ENCODE measurements at places on chromosomes 12 and 14.

- no peak for DNase-seq
Measured at GRCh38 chr14:79466938-79467527, 744.3 kb downstream of the DIO2 start.

GRCh38 chr12:101940400-101940950, 63.1 kb downstream of the DRAM1 start:
- DNase-seq: no peak

DNA sequence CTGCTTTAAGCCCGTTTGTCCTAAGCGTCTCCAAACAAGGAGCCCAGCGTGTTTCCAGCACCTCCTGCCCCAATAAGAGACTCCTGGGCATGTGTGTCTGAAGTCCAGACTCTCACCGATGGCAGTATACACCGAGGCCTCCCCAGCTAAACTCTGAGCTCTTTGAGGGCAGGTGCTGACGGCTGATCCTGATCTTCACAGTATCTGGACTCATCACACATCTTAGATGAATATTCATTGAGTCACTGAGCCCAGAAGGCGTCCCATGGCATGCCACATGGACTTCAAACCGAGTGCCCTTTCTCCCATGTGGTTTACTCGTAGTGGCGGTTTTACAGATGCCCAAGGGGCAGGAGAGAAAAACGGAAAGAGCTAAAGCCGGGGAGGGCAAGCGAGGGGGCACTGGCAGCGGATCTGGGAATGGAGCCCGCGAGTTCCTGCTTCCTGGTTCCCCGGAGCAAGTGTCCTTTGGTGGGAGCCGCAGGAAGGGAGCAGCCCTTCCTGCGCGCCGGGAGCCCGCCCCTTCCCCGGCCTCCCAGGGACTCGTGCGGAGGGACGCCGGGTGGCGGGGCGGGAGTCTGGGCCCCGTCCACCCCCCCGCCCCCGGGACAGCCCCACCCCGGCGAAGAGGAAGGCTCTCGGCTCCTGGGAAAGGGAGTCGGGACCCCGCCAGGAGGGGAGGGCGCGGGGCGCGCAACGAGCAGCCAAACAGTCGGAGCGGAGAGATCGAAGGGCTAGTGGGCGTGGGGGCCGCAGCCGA, 585 bp upstream of the TEAD4 start:
- DNase-seq: peak; percentile 47

- DNase-seq: no peak
Measured at GRCh38 chr14:102993523-102993922, 63.8 kb downstream of the CDC42BPB start.

- DNase-seq: peak; percentile 25
Measured at GRCh38 chr12:109910969-109911348, 10.9 kb downstream of the TCHP start.

DNA sequence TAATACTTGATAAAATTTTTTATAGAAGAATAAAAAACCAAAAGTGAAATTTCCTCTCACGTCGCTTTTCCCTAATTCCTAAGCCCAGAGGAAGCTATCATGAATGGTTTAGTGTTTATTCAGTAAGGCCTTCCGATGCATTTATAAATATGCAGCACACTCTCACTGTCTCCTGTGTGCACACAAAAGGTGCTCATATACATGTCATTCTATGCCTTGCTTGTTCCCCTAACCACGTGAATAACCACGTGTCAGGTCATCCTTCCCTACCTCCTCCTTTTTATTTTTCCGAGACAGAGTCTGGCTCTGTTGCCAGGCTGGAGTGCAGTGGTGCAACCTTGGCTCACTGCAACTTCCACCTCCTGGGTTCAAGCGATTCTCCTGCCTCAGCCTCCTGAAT, 29.6 kb downstream of the PIGH start:
- no peak for DNase-seq

DNA sequence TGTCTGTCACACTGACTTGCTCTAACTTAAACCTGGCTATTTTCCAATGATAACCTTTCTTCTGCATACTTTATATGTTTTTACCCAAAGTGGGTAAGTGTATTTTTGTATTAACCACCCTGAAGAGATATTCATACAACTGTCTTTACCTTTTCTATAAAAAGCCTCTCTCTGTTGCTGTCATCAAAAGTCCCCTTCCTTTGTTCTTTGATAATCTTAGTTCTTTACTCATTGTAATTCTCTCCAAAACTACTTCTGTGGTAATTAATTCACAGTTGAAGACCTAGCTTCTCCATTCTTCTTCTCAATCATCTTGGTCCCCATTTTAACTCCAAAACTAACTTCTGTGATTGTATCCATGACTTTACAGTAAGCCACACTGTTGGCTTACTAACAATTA, 479.7 kb upstream of the MGAT4C start:
- no peak for DNase-seq
